ENCODE measurements at places on chromosomes 11 and 22.
A peak's percentile ranks its signal among the peaks of the same experiment; 100 is the strongest.

DNA sequence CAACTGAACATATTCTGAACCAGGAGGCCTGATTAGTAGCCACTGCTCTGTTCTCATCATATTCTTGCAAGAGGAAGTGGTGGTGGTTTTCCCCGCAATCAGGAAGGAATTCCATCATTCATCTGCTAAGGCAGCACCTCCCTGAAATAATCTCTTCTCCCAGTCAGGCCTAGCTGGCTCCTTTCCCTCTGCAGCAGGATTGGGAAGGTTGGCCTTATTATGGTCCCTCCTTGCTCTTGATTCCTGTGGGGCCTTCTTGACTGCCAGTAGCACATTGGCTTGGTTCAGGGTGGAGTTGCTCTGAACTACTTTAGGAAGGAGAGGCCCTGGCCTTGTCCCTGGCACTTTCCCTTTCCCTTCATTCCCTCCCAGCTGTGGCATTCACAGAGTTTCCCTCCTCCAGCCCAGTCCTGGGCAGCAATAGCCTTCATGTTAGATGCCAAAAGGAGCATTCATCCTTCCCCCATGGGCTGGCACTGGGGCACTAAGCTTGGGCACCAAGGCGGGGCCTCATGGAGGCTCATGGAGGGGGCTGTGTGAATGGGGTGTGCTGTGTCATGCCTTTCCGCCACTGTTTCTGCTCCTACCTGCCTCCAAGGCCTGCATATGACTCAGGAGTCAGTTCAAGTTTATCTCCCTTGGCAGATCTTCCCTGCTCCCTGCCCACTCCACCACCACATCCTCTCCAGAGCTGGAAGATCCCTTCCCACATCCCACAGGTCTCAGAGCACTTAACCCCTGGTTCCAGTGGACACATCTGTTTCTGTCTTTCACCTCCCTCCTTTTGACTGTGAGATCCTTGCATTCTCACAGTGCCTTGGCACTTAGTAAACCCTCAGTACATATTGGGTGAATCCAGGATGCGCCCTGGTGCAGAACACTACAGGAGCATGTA lies 27.6 kb upstream of the CD44 start:
- DNase-seq: no peak

DNA sequence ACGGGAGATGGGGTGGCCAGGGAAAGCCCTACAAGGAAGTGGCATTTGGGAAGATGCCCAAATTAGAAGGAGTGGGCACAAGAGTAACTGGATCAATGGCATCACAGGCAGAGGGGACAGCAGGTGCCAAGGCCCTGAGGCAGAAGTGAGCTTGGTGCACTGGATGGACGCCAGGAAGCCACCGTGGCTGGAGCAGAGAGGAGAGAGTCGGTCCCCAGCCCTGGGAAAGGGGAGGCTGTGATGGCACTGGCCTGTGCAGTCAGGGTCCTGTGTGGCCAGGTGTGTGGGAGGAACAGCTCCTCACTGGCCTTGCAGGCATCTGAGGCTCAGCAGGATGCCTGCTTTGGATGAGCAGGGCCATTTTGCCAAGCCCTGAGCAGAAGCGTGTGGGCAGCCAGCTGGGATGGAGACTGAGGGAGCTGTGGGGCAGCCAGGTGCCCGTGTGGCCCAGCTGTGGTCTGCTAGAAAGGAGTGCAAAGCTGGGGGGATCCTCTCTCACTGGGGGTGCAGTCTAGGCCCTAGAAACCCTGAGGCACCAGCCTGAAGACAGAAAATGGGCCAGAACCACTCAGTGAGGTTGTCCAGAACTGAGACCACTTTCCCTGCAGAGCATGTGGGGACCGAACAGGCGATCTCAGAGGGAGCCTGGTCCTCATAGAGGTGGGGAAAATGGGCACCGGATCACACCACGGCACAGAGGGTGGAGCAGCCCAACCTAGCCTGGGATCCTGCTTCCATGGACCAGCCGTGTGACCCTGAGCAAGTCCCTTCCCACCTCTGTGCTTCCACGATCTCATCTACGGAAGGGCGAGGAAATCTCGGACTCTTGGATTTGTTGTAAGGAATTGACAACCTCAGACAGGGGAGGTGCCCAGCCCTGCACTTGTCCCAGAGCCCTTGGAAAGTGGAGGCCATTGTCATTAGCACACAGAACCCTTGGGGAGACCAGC lies 78.6 kb upstream of the RTL6 start:
- no peak for DNase-seq

GRCh38 chr11:115598257-115598901 lies 94.2 kb upstream of the CADM1 start:
- DNase-seq: no peak

- no peak for DNase-seq
Measured at GRCh38 chr11:114559425-114560310, at the start of gene NXPE1. Gene NXPE1 (minus strand): TSS chr11:114559881. CDS start chr11:114551201, 8,680 bp downstream.

- no peak for DNase-seq
Measured at GRCh38 chr22:31739795-31740201, 10.1 kb downstream of the PRR14L start.

DNA sequence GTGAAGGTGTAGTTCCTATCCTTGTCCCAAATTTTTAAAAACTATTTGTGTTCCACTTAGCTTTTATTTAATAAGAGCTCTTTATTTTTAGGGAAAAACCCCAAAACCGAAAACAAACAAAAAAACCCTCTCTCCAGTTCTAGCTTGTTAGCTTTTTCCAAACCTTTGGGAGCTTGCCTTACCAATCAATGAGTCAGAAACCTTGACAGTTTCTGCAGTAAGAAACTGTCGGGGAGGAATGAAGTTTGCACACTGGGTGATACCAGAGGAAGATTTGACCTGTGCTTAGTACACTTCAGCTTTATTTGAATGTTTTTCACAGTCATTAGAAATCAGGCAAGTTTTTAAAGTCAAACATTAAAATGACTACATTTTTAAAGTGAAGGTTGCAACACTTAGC lies 105.0 kb downstream of the FAT3 start:
- no peak for DNase-seq

DNA sequence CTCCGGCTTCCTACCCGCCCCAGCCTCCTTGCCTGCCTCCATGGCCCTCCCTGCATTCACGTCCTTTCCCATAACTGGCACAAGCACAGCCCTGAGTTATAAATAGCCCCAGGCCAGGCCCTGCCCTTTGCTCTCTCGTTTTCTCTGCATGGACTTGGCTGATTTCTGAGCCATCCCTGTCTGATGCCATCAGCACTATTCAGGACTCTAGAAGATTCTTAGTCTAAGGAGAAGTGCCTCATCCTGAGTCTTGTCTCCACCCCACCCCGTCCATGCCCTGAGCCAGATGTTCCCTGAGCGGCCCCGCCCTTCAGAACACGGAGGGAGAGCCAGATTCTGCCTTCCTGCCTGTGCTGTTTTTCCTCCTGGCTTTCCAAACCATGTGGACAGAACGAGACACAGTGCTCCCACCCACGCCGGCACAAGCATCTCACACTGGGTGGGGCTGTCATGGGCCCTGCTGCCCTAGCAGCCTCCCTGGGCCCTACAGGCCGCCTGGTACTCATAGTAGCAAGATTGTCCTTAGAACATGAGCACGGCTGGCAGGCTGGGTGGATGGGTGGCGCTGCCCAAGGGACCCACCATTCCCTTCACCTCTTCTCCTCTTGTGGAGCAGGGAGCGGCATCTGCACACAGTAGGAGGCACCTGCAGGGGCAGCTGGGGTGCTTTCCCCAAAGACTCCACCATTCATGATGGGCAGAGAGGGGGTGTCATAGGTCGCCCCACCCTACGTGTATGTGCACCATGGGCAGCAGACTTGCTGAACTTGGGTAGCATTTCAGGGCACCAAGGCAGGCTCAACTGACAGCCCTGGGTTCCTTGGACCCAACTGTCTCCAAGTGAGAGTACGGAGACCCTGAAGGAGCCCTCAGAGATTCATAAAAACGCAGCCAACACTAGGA lies 76.9 kb downstream of the BCR start:
- DNase-seq: no peak

- peak; percentile 40 for DNase-seq
Measured at GRCh38 chr11:123330071-123330470, 100.0 kb upstream of the GRAMD1B start.

GRCh38 chr11:77276271-77276670 lies 25.2 kb downstream of the GDPD4 start:
- DNase-seq: no peak

- no peak for DNase-seq
Measured at GRCh38 chr11:45585205-45585604, 80.2 kb downstream of the CHST1 start.

DNA sequence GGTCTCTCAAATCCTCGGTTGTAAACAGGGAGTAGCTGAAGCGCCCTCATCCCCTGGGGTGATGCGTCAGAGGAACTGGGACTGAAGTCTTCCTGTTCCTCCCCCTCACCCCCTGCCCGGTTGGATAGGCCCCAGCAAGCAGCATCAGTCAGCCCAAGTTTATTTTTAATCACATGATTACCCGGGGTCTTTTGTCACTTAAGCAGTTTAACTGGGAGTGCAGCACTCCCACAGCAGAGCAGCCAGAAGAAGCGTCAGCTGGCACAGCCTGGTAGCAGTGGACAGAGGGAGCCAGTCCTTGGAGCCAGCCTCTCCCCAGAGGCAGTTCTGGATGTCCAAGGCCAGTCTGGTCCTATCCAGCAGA lies 342.1 kb downstream of the CTTN start:
- no peak for DNase-seq

GRCh38 chr22:17769013-17769715 lies 5.1 kb downstream of the BID start:
- no peak for DNase-seq

- no peak for DNase-seq
Measured at GRCh38 chr11:69234740-69235710, 58.9 kb upstream of the MYEOV start.

- no peak for DNase-seq
Measured at GRCh38 chr22:29275819-29276565, 7.9 kb downstream of the EWSR1 start.

DNA sequence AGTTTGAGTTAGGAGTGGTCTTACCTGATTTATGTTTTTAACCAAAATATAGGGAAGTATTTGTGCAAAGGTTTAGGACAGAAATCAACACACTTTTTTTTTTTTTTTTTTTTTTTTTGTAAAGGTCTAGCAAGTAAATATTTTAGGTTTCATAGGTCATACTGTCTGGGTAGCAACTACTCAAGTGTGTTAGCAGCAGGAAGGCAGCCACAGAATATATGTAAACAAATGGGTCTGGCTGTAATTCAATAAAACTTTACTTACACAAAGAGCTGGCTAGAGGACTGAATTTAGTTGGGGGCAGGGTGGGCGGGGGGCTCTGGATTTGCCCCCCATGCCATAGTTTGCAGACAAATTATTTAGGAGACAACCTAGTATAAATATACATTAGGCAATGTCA lies 510.4 kb downstream of the NELL1 start:
- no peak for DNase-seq

DNA sequence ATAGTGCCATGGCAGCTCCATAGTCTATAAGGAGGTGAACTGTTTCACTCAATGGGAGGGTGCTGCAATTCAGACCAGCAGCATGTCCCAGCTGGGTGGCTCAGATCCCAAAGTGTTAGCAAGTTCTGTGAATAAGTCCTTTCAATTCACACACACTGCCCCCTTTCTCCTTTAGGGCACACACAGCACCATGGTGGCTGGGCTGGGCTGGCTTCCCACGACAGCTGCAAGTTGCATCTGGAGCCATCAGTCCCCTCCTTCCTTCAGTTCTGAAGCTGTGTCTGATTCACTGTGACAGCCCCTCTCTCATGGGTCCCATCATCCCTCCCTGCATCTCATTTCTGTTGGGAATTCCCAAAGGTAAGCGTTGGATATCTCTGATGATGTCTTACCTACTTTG lies 324.1 kb upstream of the NCAM1 start:
- no peak for DNase-seq

DNA sequence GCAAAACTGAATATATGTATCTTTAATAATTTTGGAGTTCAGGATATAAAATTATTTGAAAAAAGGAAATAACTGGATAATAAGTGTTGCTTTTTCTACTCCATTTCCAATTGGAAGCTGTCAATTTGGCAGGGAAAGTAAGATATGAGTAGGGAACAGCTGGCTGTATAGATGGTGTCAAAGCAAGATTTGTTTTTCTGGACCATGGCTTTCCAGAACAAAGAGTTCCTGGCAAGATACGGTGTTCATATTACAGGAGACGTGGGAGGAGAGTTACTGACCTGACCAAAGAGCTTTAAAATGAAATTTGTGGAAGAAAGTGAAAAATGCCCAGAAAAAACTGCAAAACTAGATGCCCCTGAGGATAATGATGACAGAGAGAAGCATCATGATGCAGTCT lies 442.7 kb upstream of the KIRREL3 start:
- no peak for DNase-seq

- DNase-seq: no peak
Measured at GRCh38 chr11:134372536-134372935, 39.5 kb downstream of the B3GAT1 start.

DNA sequence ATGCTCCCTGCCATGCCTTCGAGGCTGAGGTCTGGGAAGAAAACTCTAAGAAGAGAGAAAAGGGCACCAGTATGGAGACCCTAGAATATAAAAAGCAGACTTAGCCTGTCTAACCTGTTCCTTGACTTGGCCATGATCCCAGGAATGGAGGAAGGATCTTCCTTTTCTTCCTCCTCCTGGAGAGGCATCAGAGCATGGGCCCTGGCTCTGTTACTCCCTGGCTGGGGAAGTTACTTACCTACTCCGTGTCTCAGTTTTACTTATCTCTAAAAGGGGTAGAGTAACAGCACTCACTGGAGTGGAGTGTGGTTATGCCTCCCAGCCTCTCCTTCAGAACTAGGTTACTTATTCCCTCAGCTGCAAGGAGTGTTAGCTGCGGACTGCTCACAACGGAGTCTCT lies 55.2 kb upstream of the PHF21A start:
- no peak for DNase-seq

GRCh38 chr11:124543145-124543544 lies 309 bp downstream of the OR8B12 start:
- DNase-seq: no peak

GRCh38 chr11:61254403-61255025 lies 13.5 kb downstream of the PGA5 start:
- DNase-seq: peak; percentile 43

DNA sequence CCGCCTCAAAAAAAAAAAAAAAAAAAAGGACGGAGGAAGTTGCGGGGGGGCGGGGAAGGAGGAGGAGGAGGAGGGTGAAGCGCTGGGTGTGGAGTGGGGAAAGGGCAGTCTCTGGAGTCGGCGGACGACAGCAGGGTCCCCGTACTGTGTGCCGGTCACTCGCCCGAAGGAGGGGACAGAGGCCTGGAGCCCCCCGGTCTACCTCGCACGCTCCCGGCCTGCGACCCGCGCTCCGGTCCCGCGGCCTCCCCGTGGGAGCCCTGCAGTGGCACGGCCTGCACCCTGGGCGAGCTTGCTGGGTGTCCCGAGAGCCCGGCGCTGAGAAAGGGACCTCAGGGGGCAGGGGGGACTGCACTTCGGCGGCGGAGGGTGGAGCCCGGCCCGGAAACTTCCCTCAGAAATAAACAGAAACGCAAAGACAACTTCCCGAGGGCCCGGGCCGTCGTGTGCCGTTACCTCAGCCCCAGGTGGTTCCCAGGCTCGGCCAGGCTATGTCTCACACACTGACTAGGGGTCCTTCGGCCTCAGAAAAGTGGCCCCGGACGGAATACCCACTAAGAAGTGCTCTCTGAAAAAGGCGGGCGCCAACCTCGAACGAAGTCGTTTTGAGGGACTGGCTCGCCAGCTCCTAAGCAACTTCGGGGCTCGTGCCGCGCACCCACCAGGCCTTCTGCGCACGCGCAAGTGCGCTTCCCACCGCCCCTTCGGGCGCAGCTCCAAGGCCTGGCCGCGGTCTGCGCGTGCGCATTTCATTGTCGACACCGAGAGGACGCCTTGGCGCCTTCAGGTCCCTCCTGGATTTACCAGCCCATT lies at the start of gene MAJIN:
Gene MAJIN (minus strand): TSS at position 688 of the 813 bp plus-strand sequence. CDS start 12,703 bp downstream, outside the sequence.
- DNase-seq: no peak

Data from HAP-1 (cell line).